ENCODE measurements at places on chromosomes 2 and 18.

DNA sequence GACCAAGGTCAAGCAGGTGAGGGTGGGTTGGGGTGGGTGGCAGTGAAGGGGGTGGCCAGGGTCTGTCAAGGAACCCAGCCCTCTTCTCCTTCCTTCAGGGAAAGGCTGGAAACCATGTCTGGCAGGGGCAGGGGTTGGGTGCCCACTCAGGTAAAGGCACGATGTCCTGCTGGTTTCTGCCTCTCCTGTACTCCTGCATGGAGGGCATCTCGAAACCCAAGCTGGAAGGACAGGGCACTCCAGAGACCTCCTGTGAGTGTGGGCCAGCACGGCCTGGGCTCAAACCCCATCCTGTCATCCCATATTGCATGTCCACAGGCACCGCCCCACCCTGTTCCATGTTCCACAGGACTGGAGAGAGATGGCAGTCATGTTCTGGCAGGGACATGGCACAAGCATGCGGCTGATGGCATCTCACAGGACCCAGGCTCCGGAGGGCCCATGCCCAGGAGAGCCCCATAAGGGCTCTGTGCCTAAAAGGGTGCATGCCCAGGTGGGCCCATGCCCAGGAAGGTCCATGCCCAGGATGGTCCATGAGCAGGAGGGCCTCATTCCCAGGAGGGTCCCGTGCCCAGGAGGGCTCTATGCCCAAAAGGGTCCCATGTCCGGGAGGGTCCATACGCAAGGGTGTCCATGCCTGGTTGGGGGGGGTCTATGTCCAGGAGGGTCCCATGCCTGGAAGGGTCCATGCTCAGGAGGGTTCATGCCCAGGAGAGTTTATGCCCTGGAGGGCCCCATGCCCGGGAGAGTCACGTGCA lies 6.4 kb downstream of the GPR35 start:
- DNase-seq, result no peak

DNA sequence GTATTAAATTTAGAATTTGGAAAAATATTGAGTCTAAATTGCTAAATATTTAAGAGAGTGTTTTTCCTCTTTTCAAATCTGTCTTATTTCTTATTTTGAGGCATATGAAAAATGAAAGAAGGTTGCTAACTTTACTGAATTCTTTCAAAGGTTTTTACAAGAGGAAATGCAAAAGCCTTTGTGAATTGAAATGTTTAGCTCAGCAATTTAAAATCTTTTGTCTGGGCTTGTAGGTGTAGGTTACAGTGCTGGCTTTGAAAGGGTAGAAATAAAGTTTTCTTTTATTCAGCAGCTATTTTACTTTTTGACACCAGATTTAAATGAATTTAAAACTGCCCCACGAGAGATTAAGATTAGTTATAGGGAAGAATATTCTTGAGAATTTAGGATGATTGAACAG lies 192.0 kb downstream of the CDH7 start:
- no peak for DNase-seq

DNA sequence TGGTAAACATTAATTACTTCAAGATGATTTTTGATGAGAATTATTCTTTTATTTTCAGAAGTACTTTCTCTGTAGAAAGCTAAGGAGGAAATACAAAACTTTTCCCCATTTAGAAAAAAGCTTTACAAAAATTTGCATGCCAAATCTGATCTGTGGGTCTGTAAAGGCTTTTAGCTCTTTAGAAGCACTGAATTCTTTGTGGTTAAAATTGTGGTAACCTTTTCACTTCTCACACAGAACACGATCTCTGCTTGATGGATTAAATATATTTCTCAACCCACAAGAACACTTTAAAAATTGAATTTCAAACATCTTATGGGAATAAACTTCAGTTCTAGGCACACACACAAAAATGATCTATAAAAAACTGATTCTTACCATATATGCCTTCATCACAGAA lies 63.7 kb downstream of the VIL1 start:
- DNase-seq, result no peak

GRCh38 chr2:36403675-36404230 lies 48.2 kb downstream of the CRIM1 start:
- no peak for DNase-seq

- DNase-seq, result no peak
These were observed 434.6 kb upstream of the DSEL start for GRCh38 chr18:67951137-67951536.

GRCh38 chr2:134129900-134130537 lies 123.9 kb upstream of the MGAT5 start:
- DNase-seq, result no peak

DNA sequence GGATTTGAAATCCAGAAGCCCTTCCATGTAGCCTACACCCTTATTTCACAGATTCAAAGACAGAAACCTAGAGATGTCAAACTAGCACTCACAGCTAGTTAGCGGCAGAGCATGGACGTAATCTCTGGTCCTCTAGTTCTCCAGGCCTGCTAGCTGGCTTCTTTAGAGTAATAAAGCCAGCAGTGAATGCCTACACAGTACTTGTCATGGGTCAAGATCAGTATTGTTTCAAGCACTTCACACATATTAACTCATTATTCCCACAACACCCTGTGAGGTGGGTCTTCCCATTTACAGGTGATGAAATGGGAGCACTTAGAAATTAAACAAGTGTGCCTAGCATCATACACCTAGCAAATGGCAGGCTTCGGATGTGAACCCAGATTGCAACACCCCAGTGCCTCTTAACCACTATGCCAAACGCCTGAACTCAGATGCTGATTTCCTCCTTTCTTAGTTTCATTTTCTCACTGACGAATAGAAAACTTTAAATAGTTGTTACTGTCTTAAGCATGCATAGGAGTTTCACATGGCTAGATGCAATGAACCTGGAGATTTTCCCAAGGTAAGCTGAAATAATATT lies 14.5 kb upstream of the ZBTB14 start:
- no peak for DNase-seq

GRCh38 chr18:32391126-32391525 lies 79.6 kb downstream of the GAREM1 start:
- no peak for DNase-seq

DNA sequence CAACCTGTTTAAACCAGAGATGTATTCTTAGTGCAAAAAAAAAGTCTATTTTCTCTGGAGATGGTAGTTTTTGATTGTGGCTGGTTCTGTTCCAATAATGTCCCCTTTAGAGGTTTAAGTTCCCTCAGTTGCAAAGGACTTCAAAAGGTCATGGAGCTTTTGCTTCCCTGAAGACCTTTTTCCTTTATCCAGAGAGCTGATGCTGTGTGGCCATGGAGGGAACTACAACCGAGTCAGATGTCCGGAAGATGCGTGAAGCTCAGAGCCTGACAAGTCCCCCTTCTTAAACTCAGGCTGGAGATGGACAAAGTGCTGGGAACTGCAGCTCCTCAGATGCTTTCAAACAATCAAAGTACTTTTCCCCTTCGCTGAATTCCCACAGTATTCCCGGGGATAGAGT lies 176.1 kb downstream of the TMEM18 start:
- DNase-seq, result no peak

DNA sequence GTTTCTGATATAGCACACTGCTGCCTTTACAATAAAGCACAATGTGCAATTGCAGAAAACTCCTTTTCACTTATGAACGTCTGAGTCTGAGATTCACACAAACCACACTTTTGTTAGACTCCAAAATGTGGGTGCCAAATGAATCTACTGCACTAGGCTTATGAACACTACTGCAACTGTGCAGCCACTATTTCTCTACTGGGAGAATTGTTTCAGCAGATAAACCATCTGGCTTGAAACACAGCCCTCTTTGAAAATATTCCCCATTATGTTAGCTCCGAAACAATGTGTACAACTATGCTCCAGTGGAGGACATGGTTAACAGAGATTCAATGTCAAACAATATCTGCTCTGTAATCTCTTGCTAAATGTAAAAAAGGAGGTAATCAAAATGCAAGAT lies 188.7 kb upstream of the ZEB2 start:
- no peak for DNase-seq

- no peak for DNase-seq
These were observed 80.8 kb downstream of the NXPH2 start for GRCh38 chr2:138699421-138699820.

GRCh38 chr2:195049372-195050031 lies 607.5 kb upstream of the SLC39A10 start:
- DNase-seq, result no peak

- no peak for DNase-seq
These were observed 68.9 kb downstream of the PTRHD1 start for GRCh38 chr2:24724111-24724775.

GRCh38 chr2:201830666-201831065 lies 24.3 kb downstream of the CDK15 start:
- DNase-seq, result no peak

DNA sequence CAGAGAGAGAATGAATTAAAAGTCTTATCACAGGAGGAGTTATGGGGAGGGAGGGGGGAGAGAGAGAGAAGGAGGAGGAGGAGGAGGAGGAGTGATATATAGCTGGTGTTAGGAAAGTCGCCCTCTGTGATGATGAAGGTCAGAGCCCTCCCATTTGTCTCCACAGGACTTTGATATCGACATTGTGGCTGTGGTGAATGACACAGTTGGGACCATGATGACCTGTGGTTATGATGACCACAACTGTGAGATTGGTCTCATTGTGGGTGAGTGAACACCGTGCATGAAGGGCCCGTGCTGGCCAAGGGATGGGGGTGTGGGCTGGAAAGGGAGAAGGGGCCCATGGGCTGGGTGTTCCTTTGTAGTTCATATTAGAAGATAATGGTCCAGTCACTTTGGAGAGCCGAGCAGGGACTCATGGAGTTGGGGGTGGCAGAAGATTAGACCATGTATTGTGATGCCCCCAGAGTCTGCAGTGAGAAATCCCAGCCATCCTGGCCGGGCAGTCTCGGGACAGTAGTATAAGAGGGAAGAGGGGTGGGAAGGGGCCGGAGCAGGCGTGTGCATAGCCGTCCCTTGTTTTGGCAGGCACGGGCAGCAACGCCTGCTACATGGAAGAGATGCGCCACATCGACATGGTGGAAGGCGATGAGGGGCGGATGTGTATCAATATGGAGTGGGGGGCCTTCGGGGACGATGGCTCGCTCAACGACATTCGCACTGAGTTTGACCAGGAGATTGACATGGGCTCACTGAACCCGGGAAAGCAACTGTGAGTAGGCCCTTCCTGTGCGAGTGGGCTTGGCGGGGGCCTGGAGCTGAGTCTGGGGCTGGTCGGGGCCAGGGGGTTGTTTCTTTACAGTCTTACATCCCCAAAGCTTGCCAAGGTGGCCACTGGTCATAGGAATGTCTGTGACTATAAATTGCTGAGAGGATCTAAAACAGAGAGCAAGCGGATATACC lies 40.0 kb downstream of the HK2 start:
- DNase-seq, result no peak

- DNase-seq, result no peak
These were observed 5.0 kb downstream of the ACTR2 start for GRCh38 chr2:65232636-65233035.

- no peak for DNase-seq
These were observed 569.0 kb downstream of the DCDC2C start for GRCh38 chr2:4272261-4272858.

DNA sequence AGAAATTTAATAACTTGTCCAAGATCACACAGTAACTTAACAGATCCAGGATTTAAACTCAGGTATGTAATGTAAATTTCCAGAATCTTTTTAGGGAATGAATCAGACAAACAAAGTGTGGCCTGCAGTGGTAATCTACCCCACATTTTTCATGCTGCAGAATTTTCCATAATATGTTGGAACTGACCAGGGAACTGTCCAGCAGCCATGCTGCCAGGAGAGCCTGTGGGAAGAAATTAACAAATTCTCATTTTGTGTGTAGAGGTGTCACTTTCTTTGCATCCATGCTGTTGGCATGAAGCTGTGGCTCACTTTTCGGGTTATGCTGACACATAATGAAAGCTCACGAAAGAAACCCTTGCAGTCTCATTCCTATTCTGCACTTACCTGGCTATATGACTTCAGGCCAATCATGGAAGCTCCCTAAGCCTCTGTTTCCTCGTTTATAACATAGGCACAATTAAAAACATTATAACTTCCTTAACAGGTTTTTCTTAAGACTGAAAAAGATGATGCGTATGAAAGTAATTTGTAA lies 54.7 kb downstream of the CDKL4 start:
- no peak for DNase-seq

DNA sequence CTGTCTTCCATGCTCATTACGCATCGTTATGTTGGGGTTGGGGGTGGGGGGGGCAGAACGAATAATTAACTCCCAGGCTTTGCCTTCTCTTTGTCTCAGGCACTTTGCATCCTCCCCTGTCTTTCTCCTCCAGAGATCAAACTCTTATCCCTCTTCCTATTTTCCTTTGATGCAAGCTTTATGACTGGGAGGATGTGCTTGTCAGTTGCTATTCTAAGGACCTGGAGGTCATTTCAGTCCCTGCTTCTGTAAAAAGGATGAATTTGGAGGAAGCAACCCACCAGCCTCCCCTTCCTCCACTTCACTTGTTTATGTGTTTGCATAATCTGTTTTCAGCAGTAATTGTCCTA lies 87.5 kb downstream of the ZCCHC2 start:
- no peak for DNase-seq

- no peak for DNase-seq
These were observed 136.3 kb upstream of the SPATS2L start for GRCh38 chr2:200170221-200170620.

DNA sequence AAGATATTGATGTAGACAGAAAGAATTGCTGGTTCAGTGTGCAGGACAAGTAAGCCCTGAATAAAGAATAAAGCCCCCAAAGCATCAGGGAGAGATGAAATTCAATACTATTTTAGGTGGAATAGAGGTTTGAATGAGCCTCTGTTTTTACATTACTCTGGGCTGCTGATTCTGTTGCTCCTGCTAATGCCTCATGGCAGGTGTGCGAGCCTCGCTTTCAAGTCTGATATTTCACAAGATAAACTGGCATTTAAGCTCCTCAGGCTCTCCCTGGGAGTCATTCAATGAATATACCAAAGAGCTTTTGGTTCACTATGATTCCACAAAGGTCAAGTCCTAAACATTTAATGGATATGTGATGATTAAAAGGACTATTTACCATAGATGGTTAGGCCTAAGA lies 601.0 kb upstream of the SLC39A10 start:
- DNase-seq, result no peak

DNA sequence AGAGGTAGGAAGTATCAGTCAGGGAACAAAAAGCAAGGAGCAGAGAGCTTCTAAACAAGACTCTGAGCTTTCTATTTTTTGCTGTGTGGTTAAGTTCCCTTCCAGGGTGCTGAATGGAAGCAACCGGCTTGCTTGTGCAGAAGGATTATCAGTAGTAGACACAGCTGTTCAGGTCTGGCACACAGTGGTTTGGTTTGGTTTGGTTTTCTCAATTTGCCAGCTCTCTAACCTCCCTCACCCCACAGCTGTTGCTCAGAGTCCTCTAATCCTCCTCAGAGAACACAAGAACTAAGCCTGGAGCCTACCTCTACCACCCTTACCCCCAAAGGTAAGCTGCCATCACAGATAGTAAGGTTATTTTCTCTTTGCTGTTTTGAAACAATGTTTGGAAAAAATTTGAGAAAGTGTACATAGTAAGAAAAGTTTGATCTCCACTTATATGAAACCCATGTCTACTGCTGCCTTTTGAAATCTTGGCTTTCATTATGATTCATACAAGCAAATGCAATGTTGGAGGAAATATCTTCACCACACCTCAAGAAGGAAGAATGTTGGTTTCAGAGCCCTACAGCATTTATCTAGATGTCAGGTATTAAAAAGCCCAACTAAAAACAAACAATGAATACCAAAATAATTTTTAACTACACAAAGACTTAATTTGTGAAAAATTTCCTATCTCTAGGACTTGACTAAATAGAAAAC lies 255.3 kb downstream of the NR4A2 start:
- no peak for DNase-seq
